ENCODE measurements at places on chromosomes 13 and 19. TPM values are rescaled to one million over a fixed set of nuclear protein-coding genes. Genes with fewer than 3 reads are reported as not detected.

GRCh38 chr13:77732287-77732686, 34.8 kb downstream of the SLAIN1 start:
- DNase-seq, result no peak

GRCh38 chr19:33520048-33520643, 1.4 kb downstream of the PEPD start:
- DNase-seq, result no peak

GRCh38 chr19:55651236-55651635, 3.2 kb downstream of the CCDC106 start:
- DNase-seq, result no peak

Gene CBY2
- total RNA-seq, result not detected
